ENCODE measurements at places on chromosomes 1 and 21. TPM values are rescaled to one million over a fixed set of nuclear protein-coding genes. Genes with fewer than 3 reads are reported as not detected.

Gene PCSK9
- 60.0 TPM for total RNA-seq

Gene RHOU
- 13.2 TPM for total RNA-seq

Gene LENEP
- not detected for total RNA-seq

Gene TMEM125
- 15.6 TPM for total RNA-seq

Gene ST6GALNAC3
- total RNA-seq: 7.6 TPM

Gene LCE2A
- not detected for total RNA-seq

Gene OR2T11
- not detected for total RNA-seq

Gene MMP23B
- total RNA-seq: 12.7 TPM

Gene PGBD5
- 1.2 TPM for total RNA-seq

Gene RPE65
- not detected for total RNA-seq

Gene LEFTY2
- total RNA-seq: 272 TPM

Gene AIM2
- total RNA-seq: 3.1 TPM

Gene BEND5
- total RNA-seq: 5.3 TPM

Gene NCAM2
- 0.77 TPM for total RNA-seq

DNA sequence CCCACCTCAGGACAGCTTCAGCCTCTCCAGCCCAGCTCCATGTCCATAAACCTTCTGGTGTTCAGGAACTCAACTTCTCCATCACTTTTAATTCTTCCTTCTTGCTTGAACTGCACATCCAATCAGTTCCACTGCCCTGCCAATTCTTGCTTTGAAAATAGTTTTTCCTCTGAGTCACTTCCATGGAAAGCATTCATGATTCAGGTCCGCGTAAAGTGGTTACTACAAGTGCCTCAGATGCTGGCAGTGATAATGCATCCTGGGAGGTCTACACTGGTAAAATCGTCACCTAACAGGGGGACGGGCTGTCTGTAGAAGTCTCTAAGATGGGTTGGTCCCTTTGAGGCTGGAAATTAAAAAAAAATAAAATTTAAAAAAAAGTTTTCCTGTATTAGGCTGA, 25.9 kb upstream of the RCAN1 start:
- no peaks in the 10 kb centered on the region for H3K36me3 ChIP-seq
- H3K4me1 ChIP-seq: no peaks in the 10 kb centered on the region
- H3K27me3 ChIP-seq: no peaks in the 10 kb centered on the region
- H3K27ac ChIP-seq: no peak overlapping the region
- H3K4me3 ChIP-seq: no peak overlapping the region

- H3K4me3 ChIP-seq: no peak overlapping the region
- no peaks in the 10 kb centered on the region for H3K36me3 ChIP-seq
- H3K4me1 ChIP-seq: no peaks in the 10 kb centered on the region
- DNase-seq: no peak
- H3K27me3 ChIP-seq: no peaks in the 10 kb centered on the region
Measured at GRCh38 chr21:43571976-43572375, 87.3 kb downstream of the HSF2BP start.

GRCh38 chr1:80113168-80114038, 1106.9 kb upstream of the ADGRL4 start:
- no peaks in the 10 kb centered on the region for H3K27me3 ChIP-seq
- no peaks in the 10 kb centered on the region for H3K4me1 ChIP-seq
- H3K36me3 ChIP-seq: no peaks in the 10 kb centered on the region

DNA sequence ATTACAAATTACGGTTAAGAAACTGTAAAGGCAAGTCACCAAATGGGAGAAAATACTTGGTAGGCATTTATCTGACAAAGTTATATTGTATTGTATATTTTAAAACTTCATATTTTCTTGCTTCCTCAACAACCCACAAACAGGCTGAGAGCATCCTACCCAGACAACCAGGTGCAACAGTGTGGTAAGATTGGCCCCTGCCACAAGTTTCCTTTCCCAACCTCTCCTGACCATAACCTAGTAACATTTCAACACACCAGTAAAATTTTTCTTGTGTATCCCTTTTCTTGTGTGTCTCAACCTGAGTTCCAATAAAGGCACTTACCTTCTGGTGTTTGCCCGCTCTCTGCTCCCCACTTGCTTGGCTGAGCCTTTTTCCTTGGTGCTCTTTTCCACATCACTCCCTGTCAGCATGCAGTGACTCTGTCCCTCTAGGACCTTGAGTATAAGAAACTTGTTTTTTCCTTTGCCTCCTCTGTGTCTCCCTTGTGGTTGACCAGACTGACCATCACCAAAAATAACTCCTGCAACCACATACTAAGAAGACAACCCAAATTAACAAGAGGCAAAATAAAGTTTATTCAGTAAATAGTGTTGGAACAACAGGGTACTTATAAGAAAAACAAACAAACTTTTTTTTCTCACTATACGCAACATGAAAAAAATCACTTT, 40.9 kb downstream of the FCRL3 start:
- H3K27me3 ChIP-seq: no peaks in the 10 kb centered on the region
- no peaks in the 10 kb centered on the region for H3K36me3 ChIP-seq
- no peak for DNase-seq
- H3K27ac ChIP-seq: no peak overlapping the region
- H3K4me1 ChIP-seq: no peaks in the 10 kb centered on the region
- no peak overlapping the region for H3K4me3 ChIP-seq

- DNase-seq: no peak
- no peaks in the 10 kb centered on the region for H3K27me3 ChIP-seq
- H3K27ac ChIP-seq: no peak overlapping the region
- H3K36me3 ChIP-seq: no peaks in the 10 kb centered on the region
Measured at GRCh38 chr1:44489481-44489880, 84.4 kb downstream of the RNF220 start.

DNA sequence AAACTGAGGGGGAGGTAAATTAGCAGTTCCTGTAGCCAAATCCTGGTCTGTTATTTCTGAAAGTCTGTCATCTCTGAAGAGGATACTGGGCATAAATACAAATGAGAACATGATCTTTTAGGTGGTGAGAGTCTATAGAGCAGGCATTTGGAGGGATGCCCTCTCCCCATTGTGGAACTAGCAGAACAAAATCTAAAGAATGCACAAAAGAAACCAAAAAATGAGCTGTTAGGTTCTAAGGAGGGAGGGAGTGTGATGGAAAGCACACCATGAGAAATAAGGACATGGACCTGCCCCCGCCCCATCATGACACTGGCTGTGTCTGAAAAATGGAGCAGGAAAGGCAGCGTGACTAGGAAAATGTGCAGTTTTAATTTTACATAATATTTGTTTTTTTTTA, 262.0 kb downstream of the KIF26B start:
- DNase-seq: no peak
- H3K27ac ChIP-seq: no peak overlapping the region
- H3K4me1 ChIP-seq: peaks cover 12% of the 10 kb centered on the region
- H3K27me3 ChIP-seq: no peaks in the 10 kb centered on the region

- H3K36me3 ChIP-seq: no peaks in the 10 kb centered on the region
- H3K27me3 ChIP-seq: peaks cover 17% of the 10 kb centered on the region
- no peak for DNase-seq
- H3K4me1 ChIP-seq: no peaks in the 10 kb centered on the region
- peak overlapping the region; percentile 98 for H3K27ac ChIP-seq
Measured at GRCh38 chr1:7679159-7679872, 91.8 kb upstream of the VAMP3 start.

DNA sequence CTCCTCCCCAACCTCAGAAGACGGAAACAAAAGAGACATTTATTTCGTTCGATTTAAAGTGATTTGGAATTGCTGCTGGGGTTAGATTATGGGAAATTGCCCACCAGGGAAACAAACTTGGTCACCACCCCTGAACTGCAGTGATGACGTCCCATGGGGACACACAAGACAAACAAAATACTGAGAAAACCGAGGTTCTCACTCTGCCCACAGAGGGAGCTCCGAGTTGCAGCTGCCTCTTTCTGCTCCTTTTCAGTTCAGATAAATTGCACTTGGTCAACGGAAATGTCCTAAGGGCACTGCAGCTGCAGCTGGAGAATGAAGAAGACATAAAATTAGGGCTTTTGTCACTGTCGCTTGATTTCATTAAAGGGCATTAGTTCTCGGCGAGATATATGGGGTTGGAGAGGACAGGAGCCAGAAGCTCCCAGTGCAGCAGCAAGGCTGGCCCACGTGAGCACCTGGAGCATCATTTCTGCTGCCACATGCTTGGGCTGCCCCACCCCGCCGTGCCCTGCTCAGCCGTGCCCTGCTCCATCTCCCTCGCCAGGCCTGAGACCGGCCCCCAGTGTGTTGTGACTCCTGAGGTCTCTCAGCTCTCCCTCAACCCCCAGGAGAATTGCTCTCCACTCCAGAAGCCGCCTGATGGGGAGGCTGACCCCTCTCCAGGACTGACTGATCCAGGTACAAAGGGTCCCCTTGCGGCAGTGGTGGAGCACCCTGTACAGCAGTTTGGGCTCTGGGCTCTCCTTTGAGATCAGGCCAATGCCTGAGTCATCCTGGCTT, 231.7 kb upstream of the AJAP1 start:
- H3K4me1 ChIP-seq: no peaks in the 10 kb centered on the region
- H3K36me3 ChIP-seq: no peaks in the 10 kb centered on the region
- peak; percentile 70 for DNase-seq
- no peaks in the 10 kb centered on the region for H3K27me3 ChIP-seq
- peak overlapping the region; percentile 38 for H3K27ac ChIP-seq

DNA sequence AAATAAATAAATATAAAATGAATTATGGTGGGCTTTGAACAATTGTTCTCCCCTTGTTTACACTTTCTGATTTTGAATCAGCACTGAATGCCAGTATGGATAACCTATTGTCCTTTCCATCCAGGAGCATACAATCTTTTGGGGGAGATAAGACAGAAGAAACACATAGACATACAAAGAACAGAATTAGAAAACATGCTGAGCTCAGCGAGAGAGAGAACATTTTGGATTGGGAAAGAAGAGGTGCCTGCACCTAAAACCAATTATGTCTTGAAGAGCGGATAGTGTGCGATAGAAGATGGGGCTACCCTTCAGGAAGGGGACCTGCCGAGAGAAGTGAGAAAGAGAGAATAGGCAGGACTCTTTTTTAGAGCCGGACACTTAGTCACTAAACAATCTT, 6.6 kb downstream of the PGM1 start:
- H3K4me1 ChIP-seq: peaks cover 10% of the 10 kb centered on the region
- no peaks in the 10 kb centered on the region for H3K27me3 ChIP-seq
- H3K36me3 ChIP-seq: peaks cover 19% of the 10 kb centered on the region
- no peak overlapping the region for H3K27ac ChIP-seq
- H3K4me3 ChIP-seq: no peak overlapping the region

GRCh38 chr1:1929639-1930545, 10.8 kb upstream of the TMEM52 start:
- H3K4me3 ChIP-seq: no peak overlapping the region
- no peaks in the 10 kb centered on the region for H3K36me3 ChIP-seq

- H3K4me3 ChIP-seq: no peak overlapping the region
- DNase-seq: no peak
- H3K27ac ChIP-seq: no peak overlapping the region
Measured at GRCh38 chr1:94535095-94535494, 6.5 kb downstream of the F3 start.

- DNase-seq: no peak
- H3K27ac ChIP-seq: no peak overlapping the region
- no peaks in the 10 kb centered on the region for H3K36me3 ChIP-seq
- peaks cover under 1% of the 10 kb centered on the region for H3K4me1 ChIP-seq
- no peak overlapping the region for H3K4me3 ChIP-seq
Measured at GRCh38 chr1:47013293-47013692, 10.2 kb upstream of the CYP4X1 start.

DNA sequence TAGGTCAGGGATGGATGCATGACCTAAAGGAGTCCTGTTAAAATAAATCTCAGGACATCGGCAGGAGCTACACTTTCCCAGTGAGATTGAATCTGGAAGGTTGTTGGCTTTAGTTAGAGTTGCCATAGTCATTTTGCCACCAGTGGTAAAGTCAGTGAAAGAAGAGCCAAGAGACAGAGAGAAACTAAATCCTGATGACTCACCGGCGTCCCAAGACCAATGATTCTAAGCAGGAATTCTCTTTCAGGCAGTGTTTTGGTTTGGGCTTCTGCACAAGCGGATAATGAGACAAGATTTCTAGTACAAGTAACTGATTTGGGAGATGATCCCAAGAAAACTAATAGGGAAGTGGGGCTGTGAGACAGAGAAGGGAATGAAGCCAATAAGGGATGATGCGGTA, 88.8 kb upstream of the ETS2 start:
- no peak for DNase-seq
- H3K36me3 ChIP-seq: no peaks in the 10 kb centered on the region
- H3K4me3 ChIP-seq: no peak overlapping the region
- H3K27ac ChIP-seq: no peak overlapping the region
- H3K4me1 ChIP-seq: no peaks in the 10 kb centered on the region

DNA sequence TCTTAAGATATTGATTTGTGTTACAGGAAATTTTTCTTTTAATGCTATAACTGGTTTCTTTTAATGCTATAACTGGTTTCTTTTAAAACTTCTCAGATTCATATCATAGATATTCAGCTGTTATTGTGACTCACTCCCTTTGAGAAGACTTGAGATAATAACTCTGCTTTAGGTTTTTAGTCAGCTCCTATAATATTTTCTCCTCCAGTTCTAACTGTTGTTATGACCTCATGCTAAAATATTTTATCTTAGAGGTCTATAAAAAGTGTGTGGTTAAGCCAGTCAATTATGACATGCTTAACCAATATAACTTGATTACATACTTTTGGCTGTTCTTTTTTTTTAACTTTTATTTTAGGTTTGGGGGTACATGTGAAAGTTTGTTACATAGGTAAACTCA, 280.2 kb downstream of the PTGER3 start:
- no peaks in the 10 kb centered on the region for H3K4me1 ChIP-seq
- no peak for DNase-seq
- H3K36me3 ChIP-seq: no peaks in the 10 kb centered on the region
- H3K27ac ChIP-seq: no peak overlapping the region
- H3K27me3 ChIP-seq: no peaks in the 10 kb centered on the region

GRCh38 chr1:93447481-93448291, at the start of gene FNBP1L:
FNBP1L (plus strand) TSS chr1:93448118; CDS start chr1:93448282, 164 bp downstream.
- peak; percentile 97 for DNase-seq
- H3K36me3 ChIP-seq: no peaks in the 10 kb centered on the region
- peak within 1 kb of the TSS; percentile 99 for H3K4me3 ChIP-seq
- H3K27ac ChIP-seq: peak within 1 kb of the TSS; percentile 97

DNA sequence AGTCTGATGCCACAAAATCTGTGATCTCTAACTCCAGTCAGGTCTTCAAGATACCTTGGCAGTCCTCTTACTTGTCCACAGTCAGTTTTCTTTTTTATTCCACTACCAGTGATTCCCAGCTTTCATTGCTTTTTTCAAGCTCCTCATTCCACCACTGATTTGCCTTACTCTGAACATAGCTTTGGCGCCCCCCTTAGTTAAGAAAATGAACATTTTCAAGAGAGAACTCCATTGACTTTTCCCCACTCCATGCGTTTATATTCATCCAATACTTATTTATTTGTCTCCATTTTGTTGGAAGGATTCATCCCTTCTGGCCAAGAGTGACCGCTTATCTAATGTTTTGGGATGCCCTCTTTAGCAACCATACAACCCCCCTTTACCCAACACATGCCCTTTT, 33.9 kb upstream of the IPO9 start:
- H3K36me3 ChIP-seq: peaks cover 50% of the 10 kb centered on the region
- no peaks in the 10 kb centered on the region for H3K4me1 ChIP-seq
- no peak for DNase-seq
- no peak overlapping the region for H3K27ac ChIP-seq
- H3K27me3 ChIP-seq: no peaks in the 10 kb centered on the region

GRCh38 chr1:23543707-23544443, 12.8 kb upstream of the E2F2 start:
- no peaks in the 10 kb centered on the region for H3K27me3 ChIP-seq
- H3K36me3 ChIP-seq: no peaks in the 10 kb centered on the region
- H3K4me3 ChIP-seq: no peak overlapping the region
- no peak overlapping the region for H3K27ac ChIP-seq
- no peak for DNase-seq

- H3K4me1 ChIP-seq: no peaks in the 10 kb centered on the region
- H3K36me3 ChIP-seq: no peaks in the 10 kb centered on the region
- no peak overlapping the region for H3K4me3 ChIP-seq
- peak overlapping the region; percentile 92 for H3K27ac ChIP-seq
- DNase-seq: no peak
Measured at GRCh38 chr1:59446257-59446901, 149.5 kb downstream of the FGGY start.

Data from endodermal cell (in vitro differentiated cells).